Mesendoderm (in vitro differentiated cells): ENCODE measurements at places on chromosomes 7 and 10.

- H3K36me3 ChIP-seq = peaks cover 1% of the 10 kb centered on the region
- H3K4me3 ChIP-seq = no peak overlapping the region
- H3K27me3 ChIP-seq = no peaks in the 10 kb centered on the region
These were observed 102.0 kb downstream of the LANCL2 start for GRCh38 chr7:55467047-55467593.

DNA sequence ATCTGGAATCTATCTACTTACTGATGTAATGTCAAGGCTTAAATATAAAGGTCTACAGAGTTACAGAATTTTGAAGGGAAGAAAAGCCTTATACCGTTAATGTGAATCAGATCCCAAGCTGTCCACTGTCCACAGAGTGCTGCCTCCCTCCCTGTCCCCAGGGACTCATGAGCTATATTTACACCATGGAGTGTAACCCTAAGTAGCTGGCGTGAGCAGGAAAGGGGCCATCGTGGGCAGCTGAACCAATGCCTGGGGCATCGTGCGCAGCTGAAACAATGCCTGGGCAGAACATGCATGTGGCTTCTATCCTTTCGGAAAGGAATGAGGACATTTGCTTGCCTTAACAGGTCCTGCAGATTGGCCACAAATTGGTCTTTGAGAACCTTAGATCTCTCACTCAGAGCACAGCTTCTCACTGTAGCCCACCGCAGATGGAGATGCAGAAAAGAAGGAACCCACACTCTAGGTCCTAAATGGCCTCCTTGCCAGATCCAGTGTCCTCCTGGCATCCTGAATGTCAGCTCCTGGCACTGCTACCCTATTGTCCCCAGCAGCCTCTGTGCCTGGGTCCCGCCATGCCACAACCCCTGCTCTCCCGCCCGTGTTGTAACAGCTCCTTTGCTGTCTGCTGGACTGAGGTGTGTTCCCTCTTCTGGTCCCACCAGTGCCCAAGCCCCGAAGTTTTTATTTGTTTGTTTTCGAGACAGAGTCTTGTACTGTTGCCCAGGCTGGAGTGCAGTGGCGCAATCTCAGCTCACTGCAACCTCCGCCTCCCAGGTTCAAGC is 30.3 kb downstream of the CCDC3 start:
- H3K36me3 ChIP-seq = no peaks in the 10 kb centered on the region
- no peak for DNase-seq
- H3K4me1 ChIP-seq = no peaks in the 10 kb centered on the region
- no peak overlapping the region for H3K27ac ChIP-seq
- no peak overlapping the region for H3K4me3 ChIP-seq
- H3K27me3 ChIP-seq = no peaks in the 10 kb centered on the region

- DNase-seq = peak; percentile 75
- H3K27me3 ChIP-seq = no peaks in the 10 kb centered on the region
- H3K4me3 ChIP-seq = no peak overlapping the region
- no peak overlapping the region for H3K27ac ChIP-seq
- no peaks in the 10 kb centered on the region for H3K36me3 ChIP-seq
These were observed 36.3 kb upstream of the RNF32 start for GRCh38 chr7:156604311-156604710.

DNA sequence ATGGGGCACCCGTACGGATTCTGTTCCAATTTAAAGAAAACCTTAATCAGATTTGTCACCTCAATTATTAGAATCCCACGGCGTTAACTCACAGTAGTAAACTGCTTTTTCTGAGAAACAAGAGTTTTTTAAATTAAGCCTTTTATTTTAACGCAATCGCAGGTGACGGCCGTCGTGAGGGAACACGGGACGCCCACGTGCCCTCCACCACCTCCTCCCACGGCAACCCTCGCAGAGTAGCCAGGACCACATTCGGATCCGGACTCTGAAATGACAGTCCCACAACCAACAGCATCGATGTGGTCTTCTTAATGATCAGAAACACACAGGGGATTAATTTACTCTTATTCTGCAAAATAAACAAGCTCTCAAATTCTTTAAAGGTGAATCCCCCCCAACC is 22.0 kb upstream of the GPR146 start:
- no peaks in the 10 kb centered on the region for H3K27me3 ChIP-seq
- no peaks in the 10 kb centered on the region for H3K36me3 ChIP-seq
- no peak overlapping the region for H3K4me3 ChIP-seq
- no peak for DNase-seq
- H3K27ac ChIP-seq = no peak overlapping the region

GRCh38 chr10:79273604-79274003 is 73.7 kb upstream of the PPIF start:
- DNase-seq = no peak
- H3K27ac ChIP-seq = no peak overlapping the region
- no peak overlapping the region for H3K4me3 ChIP-seq
- H3K36me3 ChIP-seq = peaks cover 6% of the 10 kb centered on the region
- H3K27me3 ChIP-seq = no peaks in the 10 kb centered on the region
- H3K4me1 ChIP-seq = no peaks in the 10 kb centered on the region

- no peaks in the 10 kb centered on the region for H3K36me3 ChIP-seq
- peak; percentile 50 for DNase-seq
- no peaks in the 10 kb centered on the region for H3K27me3 ChIP-seq
These were observed 755 bp downstream of the FAM171A1 start for GRCh38 chr10:15370212-15370855.

DNA sequence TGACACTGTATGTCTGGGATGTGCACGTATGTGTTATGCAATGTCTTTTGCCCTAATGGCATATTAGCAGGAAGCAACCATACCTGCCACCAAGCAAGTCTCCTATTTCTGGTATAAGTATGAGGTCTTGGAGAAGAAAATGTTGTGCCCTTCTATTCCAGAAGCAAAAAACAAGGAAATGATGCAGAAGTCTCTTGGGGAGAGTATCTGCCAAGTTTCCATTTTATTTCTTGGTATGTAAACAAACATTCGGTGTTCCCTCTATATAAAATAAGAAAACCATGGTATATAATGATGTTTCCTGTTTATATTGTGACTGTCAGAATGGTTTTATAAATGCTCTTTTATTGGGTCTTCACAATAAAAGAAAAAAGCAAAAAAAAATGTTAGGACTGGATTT is 19.3 kb upstream of the MYO3A start:
- no peak for DNase-seq
- H3K27me3 ChIP-seq = no peaks in the 10 kb centered on the region
- no peaks in the 10 kb centered on the region for H3K36me3 ChIP-seq
- no peaks in the 10 kb centered on the region for H3K4me1 ChIP-seq
- no peak overlapping the region for H3K4me3 ChIP-seq

GRCh38 chr7:71995111-71995510 is 417.0 kb downstream of the CALN1 start:
- no peaks in the 10 kb centered on the region for H3K36me3 ChIP-seq
- H3K27ac ChIP-seq = no peak overlapping the region
- no peaks in the 10 kb centered on the region for H3K27me3 ChIP-seq

- no peaks in the 10 kb centered on the region for H3K36me3 ChIP-seq
- no peak overlapping the region for H3K27ac ChIP-seq
- no peaks in the 10 kb centered on the region for H3K27me3 ChIP-seq
- no peak overlapping the region for H3K4me3 ChIP-seq
These were observed 132.7 kb upstream of the YAE1 start for GRCh38 chr7:39433550-39433949.

DNA sequence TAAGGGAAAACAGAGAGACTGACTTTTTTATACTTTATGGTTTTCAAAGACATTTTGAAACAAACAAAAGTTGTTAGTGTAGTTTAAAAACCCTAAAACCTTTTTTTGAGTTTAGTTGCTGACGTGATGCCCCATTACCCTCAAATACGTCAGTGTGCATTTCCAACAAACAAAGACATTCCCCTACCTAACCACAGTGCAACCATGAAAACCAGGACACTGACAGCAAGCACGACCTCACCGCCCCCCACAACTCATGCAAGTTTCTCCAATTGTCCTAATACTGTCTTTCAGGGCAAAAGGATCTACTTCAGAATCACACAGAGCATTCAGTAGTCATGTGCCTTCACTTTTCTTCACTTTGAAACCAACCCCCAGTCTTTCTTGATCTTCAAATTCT is 75.0 kb downstream of the WNT2 start:
- H3K4me1 ChIP-seq = no peaks in the 10 kb centered on the region
- no peaks in the 10 kb centered on the region for H3K27me3 ChIP-seq
- no peak for DNase-seq
- no peak overlapping the region for H3K4me3 ChIP-seq

- H3K27me3 ChIP-seq = no peaks in the 10 kb centered on the region
- H3K27ac ChIP-seq = no peak overlapping the region
- no peaks in the 10 kb centered on the region for H3K4me1 ChIP-seq
- H3K36me3 ChIP-seq = no peaks in the 10 kb centered on the region
- no peak for DNase-seq
These were observed 315.7 kb downstream of the GPR37 start for GRCh38 chr7:124449896-124450295.

GRCh38 chr10:53607691-53608090 is 835.1 kb upstream of the MBL2 start:
- DNase-seq = no peak
- no peaks in the 10 kb centered on the region for H3K36me3 ChIP-seq
- no peak overlapping the region for H3K27ac ChIP-seq
